ENCODE measurements at places on chromosomes 3 and 15. TPM values are rescaled to one million over a fixed set of nuclear protein-coding genes. Genes with fewer than 3 reads are reported as not detected.

GRCh38 chr15:67100801-67101581, 35.6 kb downstream of the SMAD3 start:
- DNase-seq: no peak

DNA sequence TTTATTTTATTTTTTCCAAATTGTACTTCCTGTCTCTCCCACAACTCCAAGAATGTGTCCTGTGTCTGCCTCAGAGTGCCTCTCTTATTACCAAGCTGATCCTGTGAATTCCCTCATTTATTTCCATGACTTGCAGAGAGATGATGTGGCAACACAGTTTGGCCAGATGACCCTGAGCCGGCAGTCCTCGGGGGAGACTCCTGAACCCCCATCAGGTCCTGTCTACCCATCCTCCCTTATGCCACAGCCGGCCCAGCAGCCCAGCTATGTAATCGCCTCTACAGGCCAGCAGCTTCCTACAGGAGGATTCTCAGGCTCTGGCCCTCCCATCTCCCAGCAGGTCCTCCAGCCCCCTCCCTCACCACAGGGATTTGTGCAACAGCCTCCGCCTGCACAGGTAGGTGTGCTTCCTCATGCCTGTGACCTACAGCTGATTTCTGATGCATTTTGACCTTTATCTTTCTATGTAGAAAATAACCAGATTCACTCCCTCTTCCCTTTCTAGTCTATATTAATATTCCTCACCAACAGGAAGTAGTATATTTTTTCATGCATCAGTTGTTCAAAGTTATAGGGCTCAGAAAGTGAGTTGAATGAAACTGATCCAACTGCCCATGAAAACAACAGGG, 100.0 kb downstream of the ARPP21 start:
- no peak for DNase-seq

DNA sequence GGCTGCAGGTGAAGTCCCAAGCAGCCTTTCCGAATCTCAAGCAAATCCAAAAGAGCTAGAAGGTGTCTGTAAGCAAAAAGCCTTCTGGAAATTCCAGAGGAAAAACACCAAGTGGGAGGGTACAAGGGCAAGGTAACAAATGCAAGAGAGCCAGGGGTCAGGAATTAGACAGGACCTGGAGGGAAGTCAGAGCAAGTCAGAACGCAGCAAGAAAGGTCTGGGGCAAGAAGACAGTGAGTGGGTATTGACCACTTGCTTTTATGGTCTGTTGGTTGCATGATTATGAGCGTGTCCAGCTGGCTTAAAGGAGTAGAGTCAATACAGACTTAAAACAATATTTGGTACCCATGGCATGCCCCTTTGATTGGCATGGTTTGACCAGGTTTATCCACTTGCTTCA, 66.7 kb upstream of the OXTR start:
- no peak for DNase-seq

GRCh38 chr15:73602446-73602843, 30.7 kb downstream of the NPTN start:
- no peak for DNase-seq

DNA sequence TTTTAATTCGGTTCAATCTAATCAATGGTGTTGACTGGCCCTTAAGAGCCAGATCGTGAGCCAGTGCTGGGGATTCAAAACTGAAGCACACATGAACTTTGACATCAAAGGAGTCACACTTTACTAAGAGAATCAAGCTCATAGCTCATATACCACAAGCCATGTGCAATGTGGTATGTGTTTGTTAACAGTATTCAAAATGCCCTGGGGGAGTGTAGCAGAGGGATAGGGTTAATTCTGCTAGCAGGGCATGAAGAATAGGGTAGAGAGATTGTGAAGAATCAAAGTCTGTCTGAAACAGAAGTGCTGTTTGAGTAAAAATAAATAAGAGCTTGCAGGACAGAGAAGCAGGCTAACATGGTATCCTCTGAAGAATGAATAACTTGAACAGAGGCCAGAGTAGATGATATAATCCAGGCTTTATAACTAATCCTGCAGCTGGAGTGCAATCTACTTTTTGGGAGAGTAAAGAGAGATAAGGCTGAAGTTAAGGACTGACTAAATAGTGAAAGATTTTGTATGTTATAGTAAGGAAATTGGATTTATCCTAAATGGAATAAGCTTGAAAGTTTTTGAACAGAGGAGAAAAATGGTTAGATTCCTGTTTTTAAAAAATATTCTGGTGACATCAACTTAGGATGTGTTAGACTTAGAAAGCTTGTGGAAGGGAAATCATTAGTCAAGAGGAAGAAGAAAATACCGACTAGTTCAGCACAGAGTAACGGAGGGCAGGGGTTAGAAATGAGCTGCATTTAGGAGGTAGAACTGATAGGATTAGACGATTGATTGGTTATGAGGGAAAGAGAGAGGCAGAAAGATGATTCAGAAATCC, 292.0 kb downstream of the NFKBIZ start:
- no peak for DNase-seq

GRCh38 chr15:91694831-91695210, 158.7 kb upstream of the SLCO3A1 start:
- no peak for DNase-seq

GRCh38 chr3:113600418-113601182, 68.2 kb downstream of the SIDT1 start:
- DNase-seq: no peak

DNA sequence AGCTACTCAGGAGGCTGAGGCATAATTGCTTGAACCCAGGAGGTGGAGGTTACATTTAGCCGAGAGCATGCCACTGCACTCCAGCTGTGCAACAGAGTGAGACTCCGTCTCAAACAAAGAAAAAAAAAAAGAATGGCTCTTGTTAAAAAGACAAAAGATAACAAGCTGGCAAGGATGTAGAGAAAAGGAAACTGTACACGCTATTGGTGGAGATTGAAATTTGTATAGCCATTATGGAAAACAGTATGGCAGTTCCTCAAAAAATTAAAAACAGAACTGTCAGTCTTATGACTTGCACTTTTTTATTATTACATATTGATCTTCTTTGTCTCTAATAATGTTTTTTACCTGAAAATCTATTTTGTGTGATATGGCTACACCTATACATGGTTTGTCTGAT, 41.9 kb downstream of the MEX3B start:
- DNase-seq: no peak

STRIT1 gene
- not detected for total RNA-seq

PLSCR5 gene
- total RNA-seq: not detected

Data from HCT116 (cell line).